ENCODE measurements at places on chromosomes 16 and 17.
A peak's percentile ranks its signal among the peaks of the same experiment; 100 is the strongest.

DNA sequence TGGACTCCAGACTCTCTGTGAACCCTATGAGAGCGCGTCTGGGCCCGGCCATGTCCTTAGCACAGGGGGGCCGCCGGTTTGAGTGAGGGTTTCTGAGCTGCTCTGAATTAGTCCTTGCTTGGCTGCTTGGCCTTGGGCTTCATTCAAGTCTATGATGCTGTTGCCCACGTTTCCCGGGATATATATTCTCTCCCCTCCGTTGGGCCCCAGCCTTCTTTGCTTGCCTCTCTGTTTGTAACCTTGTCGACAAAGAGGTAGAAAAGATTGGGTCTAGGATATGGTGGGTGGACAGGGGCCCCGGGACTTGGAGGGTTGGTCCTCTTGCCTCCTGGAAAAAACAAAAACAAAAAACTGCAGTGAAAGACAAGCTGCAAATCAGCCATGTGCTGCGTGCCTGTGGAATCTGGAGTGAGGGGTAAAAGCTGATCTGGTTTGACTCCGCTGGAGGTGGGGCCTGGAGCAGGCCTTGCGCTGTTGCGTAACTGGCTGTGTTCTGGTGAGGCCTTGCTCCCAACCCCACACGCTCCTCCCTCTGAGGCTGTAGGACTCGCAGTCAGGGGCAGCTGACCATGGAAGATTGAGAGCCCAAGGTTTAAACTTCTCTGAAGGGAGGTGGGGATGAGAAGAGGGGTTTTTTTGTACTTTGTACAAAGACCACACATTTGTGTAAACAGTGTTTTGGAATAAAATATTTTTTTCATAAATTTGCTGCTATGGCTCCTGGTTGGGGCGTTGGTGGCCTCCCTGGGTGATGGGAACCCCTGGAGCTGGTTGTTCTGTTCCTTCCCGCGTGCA, 23.1 kb downstream of the STAT5A start:
- no peak for DNase-seq

DNA sequence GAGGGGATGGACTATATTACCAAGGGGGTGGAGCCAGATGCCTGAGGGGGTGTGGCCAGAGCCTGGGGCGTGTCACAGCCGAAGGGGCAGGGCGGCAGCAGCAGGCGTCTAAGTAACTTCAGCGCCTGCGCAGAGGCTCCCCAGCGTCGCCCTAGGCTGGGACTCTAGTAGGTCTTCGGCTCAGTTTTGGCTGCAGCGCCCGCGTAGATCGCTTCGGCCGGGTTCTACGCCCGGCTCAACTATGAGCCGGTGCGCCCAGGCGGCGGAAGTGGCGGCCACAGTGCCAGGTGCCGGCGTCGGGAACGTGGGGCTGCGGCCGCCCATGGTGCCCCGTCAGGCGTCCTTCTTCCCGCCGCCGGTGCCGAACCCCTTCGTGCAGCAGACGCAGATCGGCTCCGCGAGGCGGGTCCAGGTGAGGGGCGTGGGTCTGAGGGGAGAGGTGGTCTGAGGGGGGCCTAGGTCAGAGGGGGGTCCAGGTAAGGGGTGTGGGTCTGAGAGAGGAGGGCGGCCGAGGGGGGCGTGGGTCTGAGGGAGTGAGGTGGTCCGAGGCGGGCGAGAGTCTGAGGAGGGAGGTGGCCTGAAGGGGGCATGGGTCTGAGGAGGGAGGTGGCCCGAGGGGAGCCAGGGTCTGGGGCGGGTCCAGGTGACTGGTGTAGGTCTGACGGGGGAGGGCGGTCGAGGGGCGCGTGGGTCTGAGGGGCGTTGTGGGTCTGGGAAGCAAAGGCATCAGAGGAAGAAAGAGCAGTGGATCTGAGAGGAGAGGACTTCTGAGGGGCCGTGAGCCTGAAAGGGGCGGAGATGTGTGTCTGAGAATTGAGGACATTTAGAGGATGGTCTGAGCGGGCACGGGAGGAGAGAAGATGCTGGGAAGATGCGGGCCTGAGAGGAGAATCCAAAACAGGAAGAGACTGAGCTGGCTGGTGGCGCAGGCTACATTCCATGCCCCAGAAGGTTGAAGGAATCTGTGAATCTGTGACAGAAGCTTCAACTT, at the start of gene LPCAT2:
LPCAT2 (plus strand) TSS at position 132 of the 991 bp plus-strand sequence; CDS start at position 242, 110 bp downstream.
- DNase-seq, result peak; percentile 20

DNA sequence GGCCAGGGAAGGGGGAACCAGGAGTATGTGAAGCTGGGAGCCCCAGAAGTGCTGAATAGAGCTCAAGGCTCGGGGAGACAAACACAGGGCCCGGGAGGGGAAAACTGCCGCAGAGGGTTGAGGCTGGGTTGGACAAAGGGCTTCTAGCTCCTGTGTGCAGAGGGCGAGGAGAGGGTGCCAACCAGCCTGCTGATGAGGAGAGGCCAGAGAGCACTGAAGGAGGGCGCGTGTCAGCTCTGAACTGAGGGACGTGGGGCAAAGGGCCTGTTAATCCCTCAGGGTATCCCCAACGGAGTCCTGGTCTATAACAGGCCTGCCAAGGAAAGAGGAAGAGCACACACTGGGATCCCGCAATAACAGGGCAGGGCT, 151.3 kb downstream of the C16orf78 start:
- no peak for DNase-seq

- DNase-seq, result no peak
Measured at GRCh38 chr17:47618410-47618809, 31.3 kb upstream of the KPNB1 start.

DNA sequence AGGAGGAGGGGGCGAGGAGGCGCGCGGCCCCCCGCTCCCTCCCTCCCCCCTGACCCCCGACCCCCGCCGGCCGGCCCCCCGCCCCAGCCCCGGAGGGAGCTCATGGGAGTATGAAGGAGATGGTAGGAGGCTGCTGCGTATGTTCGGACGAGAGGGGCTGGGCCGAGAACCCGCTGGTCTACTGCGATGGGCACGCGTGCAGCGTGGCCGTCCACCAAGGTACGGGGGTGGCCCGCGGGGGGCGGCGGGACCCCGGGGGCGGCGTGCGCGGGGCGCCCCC, 390 bp downstream of the MLLT6 start:
- DNase-seq, result no peak

DNA sequence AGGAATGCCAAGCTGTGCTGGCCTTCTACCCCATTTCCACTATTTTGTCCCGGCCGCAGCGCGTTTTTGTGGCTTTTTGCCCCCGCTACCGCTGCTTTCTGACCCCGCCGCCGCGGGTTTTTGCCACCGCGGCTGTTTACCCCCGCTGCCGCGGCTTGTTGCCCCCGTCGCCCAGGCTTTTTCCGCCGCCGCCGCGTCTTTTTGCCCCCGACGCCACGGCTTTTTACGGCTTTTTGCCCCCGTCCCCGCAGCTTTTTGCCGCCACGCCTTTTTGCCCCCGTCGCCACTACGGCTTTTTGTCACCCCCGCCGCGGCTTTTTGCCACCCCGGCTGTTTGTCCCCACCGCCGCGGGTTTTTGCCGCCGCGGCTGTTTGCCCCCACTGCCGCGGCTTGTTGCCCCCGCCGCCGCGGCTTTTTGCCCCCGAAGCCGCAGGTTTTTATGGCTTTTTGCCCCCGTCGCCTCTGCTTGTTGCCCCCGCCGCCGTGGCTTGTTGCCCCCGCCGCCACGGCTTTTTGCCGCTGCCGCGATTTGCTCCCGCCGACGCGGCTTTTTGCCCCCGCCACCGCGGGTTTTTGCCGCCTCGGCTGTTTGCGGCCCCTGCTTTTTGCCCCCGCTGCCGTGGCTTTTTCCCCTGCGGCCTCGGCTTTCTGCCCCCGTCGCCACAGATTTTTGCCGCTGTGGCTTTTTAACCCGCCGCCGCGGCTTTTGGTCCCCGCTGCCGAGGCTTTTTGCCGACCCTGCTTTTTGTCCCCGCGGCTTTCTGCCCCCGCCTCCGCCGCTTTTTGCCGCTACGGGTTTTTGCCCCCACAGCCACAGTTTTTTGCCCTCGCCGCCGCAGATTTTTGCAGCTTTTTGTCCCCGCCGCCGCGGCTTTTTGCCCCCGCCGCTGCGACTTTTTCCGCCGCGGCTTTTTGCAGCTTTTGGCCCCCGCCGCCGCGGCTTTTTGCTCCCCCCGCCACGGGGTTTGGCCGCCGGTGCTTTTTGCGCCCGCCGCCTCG, 520.4 kb upstream of the WSB1 start:
- no peak for DNase-seq

- DNase-seq, result no peak
Measured at GRCh38 chr16:12784076-12784475, 19.6 kb downstream of the CPPED1 start.

DNA sequence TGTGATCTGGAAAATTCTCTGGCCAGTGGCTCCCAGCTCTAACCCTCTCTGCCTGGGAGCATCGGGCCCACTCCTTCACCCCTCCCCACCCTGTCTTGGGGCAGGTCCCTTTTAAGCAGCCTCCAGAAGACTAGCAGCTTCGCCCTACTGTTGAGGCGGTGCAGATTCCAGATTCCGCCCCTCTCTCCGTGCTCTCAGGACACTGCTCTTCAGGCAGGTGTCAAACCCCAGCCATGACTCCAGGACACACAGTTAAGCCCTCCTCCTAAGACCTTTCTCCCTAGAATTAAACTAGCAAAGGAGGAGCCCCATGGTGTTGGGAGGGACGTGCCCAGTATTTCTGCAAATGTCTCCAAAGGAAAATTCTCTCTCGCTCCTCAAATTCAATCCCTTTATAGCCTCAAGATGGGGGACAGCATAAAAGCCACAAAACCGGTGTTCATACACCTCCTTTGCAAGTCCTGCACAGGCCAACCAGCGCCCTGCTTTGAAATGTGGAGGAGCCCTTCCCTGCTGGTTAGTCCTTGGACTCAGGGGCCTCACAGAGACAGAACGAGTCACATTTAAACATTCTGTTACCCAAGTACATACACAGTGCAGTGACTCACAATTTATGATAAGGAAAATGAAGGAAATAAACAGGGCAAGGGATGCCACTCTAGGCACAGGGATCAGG, 7.2 kb downstream of the LPO start:
- no peak for DNase-seq

- DNase-seq, result no peak
Measured at GRCh38 chr17:8925808-8926207, 39.7 kb downstream of the PIK3R5 start.

GRCh38 chr16:74447578-74447977, 26.3 kb upstream of the CLEC18B start:
- DNase-seq, result no peak

GRCh38 chr16:47316442-47317015, 144.3 kb downstream of the ITFG1 start:
- DNase-seq, result no peak

- DNase-seq, result no peak
Measured at GRCh38 chr17:61414141-61414935, 14.7 kb downstream of the TBX2 start.

GRCh38 chr16:11165349-11165748, 90.7 kb downstream of the SOCS1 start:
- DNase-seq, result no peak

DNA sequence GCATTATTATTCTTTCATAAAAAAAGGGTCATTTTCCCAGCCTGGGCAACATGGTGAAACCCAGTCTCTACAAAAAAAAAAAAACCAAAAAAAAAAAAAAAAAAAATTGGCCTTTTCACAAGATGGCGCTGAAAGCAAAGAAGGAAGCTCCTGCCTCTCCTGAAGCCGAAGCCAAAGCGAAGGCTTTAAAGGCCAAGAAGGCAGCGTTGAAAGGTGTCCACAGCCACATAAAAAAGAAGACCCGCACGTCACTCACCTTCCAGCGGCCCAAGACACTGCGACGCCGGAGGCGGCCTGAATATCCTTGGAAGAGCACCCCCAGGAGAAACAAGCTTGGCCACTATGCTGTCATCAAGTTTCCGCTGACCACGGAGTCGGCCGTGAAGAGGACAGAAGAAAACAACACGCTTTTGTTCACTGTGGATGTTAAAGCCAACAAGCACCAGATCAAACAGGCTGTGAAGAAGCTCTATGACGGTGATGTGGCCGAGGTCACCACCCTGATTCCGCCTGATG, 4.9 kb upstream of the PGAP6 start:
- DNase-seq, result no peak

GRCh38 chr17:75639771-75640555, 6.7 kb downstream of the SMIM5 start:
- DNase-seq, result no peak

DNA sequence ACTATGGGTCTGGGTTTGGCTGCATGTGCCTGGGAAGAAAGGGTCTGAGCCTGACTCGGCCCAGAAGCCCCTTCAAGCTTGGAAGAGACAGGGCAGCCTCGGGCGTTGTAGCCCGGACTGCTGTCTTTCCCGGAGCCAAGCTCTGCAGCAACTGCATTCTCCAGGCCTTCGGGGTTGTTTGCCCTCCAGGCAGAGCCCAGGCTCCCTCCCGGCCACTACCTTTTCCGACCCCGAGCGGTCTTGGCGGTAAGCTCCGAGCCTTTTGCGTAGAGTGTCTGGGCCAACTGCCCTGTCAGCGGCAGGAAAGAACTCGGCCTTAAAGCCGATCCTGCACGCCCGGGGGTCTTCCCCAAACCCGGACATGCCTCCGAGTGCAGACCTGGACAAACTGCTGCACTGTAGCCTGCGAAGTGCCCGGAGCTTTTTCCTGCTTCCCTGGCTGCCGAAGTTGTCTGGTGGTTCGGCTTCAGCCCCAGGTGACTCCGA, 1.3 kb downstream of the LHX1 start:
- DNase-seq, result no peak

GRCh38 chr17:8080208-8080798, 7.2 kb downstream of the ALOX12B start:
- DNase-seq, result no peak

- DNase-seq, result no peak
Measured at GRCh38 chr17:75979705-75980187, 706 bp downstream of the TEN1 start.

GRCh38 chr17:39225959-39226683, 376 bp upstream of the STAC2 start:
- peak; percentile 40 for DNase-seq

- DNase-seq, result no peak
Measured at GRCh38 chr17:80781211-80781610, 210.4 kb upstream of the CHMP6 start.

DNA sequence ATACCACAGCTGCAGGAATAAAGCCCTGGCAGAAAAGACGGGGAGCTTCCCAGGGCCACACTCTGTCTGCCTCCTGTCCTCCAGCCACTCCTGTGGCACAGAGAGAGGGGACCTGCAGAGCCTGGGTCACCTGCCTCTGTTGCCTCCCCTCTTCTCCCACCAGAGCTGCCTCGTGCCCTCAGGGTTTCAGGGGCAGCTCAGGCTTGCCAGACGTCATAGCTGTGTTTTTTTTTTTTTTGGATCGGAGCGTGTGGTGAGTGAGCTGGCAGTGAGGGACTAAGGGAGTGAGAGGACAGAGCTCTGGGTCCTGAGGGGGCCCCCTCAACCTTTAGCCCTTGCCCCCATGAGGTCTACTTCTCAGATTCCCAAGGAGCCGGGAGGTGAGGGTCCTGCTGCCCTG, 2.1 kb downstream of the PIK3R6 start:
- DNase-seq, result no peak

- DNase-seq, result no peak
Measured at GRCh38 chr16:73354434-73354833, 306.5 kb upstream of the ZFHX3 start.

- DNase-seq, result no peak
Measured at GRCh38 chr16:86421995-86422394, 88.3 kb upstream of the FOXF1 start.

All from stimulated activated CD4-positive, alpha-beta T cell treated with anti-CD3 and anti-CD28 coated beads, Interleukin-1b, Interleukin-23, amount 100 ng/mL, for 4 hours (primary cell).